ENCODE measurements at places on chromosomes 3 and 15.

GRCh38 chr3:172307141-172307560 is 141.1 kb downstream of the GHSR start:
- DNase-seq, result no peak

GRCh38 chr3:60935709-60936108 is 315.5 kb downstream of the FHIT start:
- no peak for DNase-seq

GRCh38 chr15:81865850-81866537 is 179.8 kb downstream of the MEX3B start:
- DNase-seq, result no peak

DNA sequence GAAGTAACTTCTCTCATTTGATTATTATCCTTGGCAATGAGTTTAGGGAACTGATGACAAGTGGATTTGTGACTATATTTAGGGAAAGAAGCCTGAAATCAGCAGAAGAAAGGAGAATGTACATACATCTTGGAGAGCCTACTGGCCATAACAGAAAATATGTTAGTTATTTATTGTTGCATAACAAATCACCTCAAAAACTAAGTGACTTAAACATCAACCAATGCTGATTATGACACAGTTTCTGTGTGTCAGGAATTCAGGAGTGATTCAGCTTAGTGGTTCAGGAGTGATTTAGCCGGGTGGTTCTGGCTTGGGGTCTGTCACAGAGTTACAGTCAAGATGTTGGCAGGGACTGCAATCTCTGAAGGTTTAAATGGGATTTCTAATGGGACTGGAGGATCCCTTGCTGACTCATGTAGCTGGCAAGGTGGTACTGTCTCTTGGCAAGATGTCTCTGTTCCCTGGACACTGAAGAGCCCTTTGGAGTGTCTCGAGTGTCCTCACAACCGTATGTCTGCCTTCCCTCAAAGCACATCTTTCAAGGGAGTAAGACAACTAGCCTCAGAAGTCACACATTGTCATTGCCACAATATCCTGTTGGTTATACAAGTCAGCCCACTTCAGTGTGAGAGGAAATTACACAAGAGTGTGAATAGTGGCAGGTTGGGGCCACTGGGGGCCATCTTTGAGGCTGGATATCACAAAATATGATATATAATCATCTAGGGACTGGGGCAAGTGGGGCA is 248.9 kb downstream of the SV2B start:
- no peak for DNase-seq

DNA sequence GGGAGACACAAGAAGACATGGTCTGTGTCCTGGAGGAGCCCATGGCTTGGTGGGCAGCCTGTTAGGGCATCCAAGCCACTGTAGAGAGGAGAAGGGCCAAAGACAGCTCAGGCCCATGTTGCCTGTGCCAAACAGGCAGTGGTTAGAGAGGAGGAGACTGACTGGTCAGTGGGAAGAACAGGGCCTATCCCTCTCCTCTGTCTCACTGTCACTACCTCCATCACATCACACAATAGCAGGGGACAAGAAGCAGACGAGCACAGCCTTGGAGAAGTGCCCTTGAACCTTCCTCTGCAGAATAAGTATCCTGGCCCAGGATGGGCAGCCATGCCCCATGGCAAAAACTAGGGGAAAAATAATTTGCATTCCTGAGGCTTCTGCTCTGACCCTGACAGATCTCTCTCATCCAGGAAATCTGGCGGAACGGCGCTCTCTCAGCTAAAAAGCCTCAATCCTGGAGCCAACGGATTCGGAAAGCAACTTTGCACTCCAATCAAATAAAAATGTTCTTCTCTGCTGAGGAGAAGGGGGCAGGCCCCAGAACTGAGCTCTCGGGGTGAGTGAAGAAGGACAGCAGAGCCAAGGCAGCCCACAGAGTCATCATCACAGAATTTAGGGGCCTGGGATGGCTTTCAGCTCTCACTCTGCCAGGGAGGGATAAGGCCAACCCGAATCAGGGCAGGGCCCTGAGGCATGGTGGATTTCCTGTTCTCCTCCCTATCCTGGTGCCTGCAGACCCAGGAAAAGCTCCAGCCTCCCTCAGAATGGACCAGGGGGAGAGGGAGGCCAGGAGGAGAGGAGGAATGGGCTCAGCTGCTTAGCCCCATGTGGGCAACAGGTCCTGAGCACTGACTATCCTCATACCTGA is 1.6 kb downstream of the SHF start:
- DNase-seq, result no peak
